ENCODE measurements at places on chromosomes 4 and X.

GRCh38 chrX:30573125-30573524 lies 4.4 kb downstream of the TASL start:
- DNase-seq: no peak

- DNase-seq: no peak
Observed at GRCh38 chr4:182494103-182494502, 250.9 kb downstream of the TENM3 start.

- no peak for DNase-seq
Observed at GRCh38 chr4:174201871-174202270, 81.6 kb downstream of the FBXO8 start.

DNA sequence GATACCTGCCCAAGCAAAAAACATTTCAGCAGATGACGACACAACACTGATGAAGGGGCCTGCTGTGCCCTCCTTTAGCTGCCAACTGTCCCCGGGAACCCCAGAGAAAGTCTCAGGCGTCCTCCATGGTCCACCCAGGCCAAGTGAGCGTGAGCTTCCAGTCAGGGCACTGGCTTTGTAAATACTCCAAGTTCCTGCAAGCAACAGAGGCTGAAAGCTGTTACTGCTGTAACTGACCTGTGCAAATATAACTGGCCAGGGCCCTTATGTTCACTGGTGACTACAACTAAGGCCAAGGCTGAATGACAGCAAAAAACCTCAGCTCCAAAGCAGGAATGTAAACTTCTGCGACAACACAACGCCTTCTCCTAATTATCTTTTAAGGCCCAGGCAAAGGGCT lies 8.2 kb downstream of the WDR1 start:
- DNase-seq: no peak

DNA sequence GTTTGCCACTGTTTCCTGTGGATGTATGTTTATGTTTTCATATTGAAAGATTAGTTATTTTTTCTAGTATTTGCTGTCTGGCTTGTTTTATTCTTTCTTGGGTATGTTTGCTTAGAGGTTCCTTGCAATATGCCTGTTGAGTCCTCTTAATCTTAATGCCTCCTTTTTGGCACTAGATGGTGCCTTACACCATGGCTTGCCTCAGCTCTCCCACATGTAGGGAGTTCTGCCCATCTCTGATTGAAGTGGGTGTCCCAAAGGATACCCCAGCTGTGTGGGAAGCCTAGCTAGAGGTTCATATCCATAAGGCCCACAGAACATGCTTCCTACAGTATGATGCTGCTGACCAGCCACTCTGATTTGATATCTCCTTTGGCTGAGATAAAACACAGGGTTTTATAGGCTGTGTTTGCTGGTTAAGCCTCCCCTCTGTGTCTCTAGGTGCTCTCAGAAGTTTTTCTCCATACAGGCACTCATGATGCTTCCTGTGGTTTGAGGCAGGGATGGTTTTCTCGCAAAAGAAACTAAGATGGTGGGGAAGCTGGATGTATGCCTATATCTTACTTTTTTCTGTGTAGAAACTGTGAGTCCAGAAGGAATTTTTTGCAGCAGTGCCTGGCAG lies 162.4 kb downstream of the ASB9 start:
- DNase-seq: no peak

DNA sequence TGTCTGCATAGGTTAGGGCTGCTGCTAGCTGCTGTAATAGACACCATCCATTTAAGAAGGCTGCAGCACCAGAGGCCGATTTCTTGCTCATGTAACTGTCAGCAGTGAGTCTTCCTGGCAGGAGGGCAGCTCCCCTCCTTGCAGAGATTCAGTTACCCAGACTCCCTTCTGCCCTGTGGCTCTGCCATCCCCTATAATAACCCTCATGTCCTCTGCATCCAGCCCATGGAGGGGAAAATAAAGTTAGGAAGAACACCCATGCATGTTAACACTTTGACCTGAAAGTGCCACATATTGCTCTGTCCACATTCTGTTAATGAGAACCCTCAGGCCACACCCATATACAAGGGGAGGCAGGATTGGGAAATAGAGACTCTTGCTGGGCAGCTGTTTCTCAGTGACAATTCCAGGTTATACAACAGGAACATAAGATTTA lies 5.4 kb downstream of the STBD1 start:
- no peak for DNase-seq

GRCh38 chr4:142365391-142365790 lies 480.7 kb downstream of the INPP4B start:
- peak; percentile 71 for DNase-seq

GRCh38 chrX:151970661-151971060 lies 3.8 kb downstream of the GABRE start:
- DNase-seq: peak; percentile 89

GRCh38 chr4:77921701-77922100 lies 59.1 kb downstream of the MRPL1 start:
- DNase-seq: peak; percentile 90

DNA sequence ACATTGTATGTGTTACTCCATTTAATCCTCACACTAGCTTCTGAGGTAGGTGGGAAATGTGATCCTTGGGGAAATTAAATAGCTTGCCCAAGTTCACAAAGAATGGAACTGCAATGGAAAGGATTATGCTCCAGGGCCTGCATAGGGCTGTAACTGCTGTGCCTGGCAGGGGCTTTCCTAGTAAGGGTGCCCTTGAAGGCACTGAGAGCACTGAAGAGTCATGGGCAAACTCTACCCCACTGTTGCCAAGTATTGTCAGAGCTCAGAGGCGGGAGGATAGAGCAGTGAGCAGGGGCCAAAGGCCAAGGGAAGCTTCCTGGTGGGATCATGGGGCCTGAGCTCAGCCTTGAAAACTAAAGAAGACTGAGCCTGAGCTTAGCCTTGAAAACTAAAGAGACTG lies 133.0 kb upstream of the NALF2 start:
- no peak for DNase-seq

DNA sequence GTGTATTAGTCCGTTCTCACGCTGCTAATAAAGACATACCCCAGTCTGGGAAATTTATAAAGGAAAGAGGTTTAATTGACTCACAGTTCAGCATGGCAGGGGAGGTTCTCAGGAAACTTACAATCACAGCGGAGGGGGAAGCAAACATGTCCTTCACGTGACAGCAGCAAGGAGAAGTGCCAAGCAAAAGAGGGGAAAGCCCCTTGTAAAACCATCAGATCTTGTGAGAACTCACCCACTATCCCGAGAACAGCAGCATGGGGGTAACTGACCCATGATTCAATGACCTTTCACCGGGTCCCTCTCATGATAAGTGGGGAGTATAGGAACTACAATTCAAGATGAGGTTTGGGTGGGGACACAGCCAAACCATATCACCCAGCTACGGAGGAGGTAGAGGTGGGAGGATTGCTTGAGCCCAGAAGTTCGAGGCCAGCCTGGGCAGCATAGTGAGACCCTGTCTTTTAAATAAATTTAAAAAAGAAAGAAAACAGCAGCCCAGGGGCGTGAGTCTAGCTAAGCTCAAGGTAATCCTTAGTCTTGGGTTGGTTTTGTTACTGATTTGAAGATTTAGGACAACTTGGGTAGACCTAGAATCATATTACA lies 46.4 kb upstream of the TMEM131L start:
- DNase-seq: no peak

GRCh38 chrX:50111742-50112141 lies 89.1 kb downstream of the AKAP4 start:
- DNase-seq: no peak

DNA sequence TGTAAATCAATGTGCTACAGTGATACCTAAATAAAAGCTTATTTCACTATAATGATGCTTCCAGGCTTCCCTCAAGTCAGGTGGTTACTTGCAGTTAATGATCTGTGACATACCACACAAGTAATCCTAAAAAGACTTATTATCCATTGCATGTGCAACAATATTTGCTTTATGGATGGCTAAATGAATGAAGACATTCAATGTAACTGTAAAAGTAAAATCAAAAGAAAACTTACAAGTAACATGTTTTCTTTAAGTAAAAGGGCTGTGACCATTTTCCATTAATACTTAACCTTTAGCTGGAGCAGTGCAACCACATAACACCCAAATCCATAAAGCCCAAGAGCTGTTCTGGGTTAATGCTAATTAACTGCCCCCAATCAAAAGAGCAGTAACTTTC lies 42.6 kb downstream of the RAB28 start:
- DNase-seq: no peak

DNA sequence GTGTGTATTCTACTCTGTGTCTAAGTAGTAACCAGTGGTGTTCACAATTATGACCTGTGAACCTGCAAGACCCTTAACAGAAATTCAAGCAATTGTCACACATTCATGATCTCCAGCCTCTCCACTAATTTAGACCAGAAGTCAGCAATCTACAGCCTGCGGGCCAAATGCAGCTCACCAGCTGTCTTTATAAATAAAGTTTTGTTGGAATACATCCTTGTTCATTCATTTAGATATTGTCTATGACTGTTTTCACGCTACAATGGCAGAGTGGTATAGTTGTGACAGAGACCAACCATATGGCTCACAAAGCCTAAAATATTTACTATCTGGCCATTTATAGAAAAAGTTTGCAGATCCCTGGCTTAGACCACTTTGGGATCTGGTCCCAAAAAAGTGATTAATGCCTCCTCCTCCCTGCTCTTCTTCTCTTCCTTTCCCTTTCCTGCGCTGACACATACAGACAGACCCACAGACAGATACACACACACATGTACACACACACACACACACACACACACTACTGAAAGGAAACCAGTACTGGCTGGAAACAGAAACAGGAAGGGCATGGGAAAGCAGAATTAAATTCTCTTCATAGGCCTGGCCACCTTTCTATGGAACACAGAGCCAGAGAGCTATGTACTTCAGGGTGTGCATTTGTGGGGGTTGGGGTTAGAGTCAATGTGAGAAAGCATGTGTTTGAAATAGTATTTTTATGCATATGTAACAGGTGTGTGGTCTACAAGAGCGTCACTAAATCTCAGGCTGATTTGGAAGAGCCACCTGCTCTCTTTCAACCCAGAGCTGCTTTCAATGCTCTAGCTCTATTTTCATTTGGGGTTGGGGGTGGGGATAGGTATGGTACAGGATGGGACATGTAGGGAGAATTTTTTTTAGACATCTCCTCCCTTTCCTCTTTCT lies 49.7 kb upstream of the TMEM164 start:
- no peak for DNase-seq

DNA sequence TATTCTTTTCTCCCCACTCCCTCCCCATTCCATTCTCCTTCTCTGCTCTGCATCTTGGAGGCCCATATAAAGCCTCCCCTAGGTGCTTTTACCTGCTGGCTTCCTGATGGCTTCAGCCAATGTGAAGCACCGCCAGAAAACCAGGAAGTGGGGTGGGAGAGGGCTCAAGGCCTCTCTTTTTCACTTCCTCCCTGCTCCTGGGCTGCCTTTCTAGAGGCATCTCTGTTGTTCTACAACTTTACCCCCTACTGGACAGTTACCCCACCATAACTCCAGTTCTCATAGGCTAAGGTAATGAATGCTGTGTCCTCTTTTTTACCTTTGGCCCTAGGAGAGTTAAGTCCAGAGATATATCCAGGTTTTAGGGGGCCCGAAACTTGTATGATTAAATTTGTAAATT lies 62.4 kb upstream of the PPARGC1A start:
- DNase-seq: no peak

DNA sequence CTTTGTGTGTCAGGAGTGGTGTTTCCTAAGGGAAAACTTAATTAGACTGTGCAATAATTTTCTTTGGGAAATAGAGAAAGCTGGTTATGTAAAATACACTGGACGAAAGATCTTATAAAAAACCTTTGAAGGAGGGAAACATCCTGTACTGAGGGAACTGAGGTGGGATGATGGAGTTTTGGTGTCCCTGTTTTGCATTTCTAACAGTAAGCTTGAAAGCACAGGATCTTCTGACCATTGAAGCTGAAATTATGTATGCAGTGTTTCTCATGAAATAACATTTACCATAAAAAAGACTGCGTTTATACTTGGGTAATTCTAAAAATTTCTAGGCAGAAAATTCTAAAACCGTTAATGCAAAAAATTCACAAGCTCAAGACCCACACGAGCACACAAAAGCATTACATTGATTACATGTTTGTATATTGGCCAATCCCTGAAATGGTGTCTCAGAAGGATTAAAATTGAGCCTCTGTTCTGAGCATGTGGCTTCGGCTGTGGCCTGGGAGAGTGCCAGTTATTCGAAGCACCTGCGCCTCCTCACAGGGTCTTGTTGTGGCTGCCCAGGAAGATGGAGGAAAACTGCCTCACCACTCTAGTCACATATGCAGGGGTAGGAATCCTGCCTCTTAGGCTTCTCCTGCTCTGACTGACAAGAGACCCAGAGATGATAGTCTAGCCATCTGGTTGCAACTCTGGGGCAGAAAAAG lies 49.5 kb downstream of the JADE3 start:
- DNase-seq: no peak

DNA sequence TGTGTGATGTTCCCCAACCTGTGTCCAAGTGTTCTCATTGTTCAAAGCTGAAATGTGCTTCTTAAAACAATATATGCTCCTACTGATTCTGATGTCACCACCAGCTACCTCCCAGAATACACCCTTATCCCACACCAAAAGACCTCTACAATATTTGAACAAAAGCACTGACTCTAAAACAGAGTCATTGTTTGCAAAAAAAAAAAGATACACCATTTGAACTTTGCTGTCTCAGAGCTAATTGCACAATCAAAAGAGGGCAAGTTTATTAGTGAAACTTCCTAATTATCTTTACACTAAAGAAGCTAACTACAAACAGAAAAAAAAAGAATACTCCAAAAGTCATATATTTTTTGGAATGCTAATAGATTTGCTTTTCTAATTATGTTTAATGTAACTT lies 34.1 kb upstream of the INTU start:
- no peak for DNase-seq

- DNase-seq: peak; percentile 33
Observed at GRCh38 chrX:28586286-28586685, 960 bp upstream of the IL1RAPL1 start.

- DNase-seq: no peak
Observed at GRCh38 chrX:35786271-35786670, 11.9 kb upstream of the MAGEB16 start.

- no peak for DNase-seq
Observed at GRCh38 chr4:1772853-1773538, 20.1 kb upstream of the FGFR3 start.

- DNase-seq: peak; percentile 20
Observed at GRCh38 chrX:73561801-73562200, 1.2 kb upstream of the CHIC1 start.

DNA sequence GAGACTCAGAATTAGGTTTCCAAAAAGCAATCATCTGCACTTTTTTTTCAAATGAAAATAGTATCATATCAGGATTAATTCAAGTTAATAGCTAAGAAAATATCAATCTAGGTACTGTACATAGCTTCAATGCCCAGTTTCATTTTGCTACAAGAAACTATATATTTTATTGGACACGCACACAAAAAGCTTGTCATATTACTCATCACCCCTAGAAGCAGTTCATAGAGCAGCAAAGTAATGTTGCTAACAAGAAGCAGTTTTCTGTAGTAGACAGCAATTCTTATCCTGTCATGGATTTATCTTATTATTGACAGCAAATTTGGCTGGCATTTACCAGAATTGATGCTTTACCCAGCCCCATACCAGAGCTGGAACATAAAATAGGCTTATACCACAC lies 52.3 kb upstream of the LSM6 start:
- DNase-seq: no peak

GRCh38 chr4:85784947-85785346 lies 310.0 kb downstream of the ARHGAP24 start:
- DNase-seq: no peak

- no peak for DNase-seq
Observed at GRCh38 chr4:7313347-7313811, 121.0 kb downstream of the SORCS2 start.

Measured in fibroblast of skin of abdomen (primary cell).